ENCODE measurements at places on chromosomes 3 and 15.

GRCh38 chr15:86488046-86488445 is 408.4 kb downstream of the AGBL1 start:
- no peak for DNase-seq

- DNase-seq, result no peak
Observed at GRCh38 chr3:127792541-127793292, 29.6 kb downstream of the MGLL start.

DNA sequence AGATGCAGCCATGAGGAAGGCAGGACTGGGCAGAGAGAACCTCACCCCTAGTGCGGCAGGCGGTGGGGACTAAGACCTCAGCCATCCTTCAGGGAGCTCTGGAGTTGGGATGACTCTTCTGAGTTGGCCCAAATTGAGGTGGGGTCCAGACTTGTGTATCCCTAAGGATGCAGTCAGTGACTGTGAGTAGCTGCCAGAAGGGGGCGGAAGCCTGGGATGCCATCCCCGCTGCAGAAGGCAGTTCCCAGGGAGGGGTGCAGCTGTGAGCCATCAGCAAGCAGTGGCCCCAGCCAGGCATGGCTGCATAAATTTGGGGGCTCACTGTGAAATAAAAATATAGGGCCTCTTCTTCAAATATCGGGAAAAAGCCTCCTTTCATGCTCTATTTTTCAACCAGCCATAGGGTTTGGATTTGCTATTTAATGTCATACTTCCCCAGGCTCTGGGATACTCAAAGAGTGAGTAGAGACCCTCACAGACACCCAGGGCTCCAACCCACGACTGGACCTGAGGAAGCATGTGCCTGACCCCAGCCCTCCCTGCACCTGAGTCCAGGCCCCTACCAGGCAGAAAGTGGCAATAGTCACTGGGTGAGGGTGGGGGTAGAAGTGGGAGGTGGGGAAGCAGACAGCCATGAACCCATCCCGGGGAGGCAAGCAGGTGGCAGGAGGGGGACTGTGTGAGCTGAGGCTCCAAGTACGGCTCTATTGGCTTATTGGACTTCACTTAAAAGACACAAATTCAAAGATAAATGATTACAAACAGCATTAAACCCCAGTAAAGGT is 30.5 kb downstream of the GRK7 start:
- no peak for DNase-seq

DNA sequence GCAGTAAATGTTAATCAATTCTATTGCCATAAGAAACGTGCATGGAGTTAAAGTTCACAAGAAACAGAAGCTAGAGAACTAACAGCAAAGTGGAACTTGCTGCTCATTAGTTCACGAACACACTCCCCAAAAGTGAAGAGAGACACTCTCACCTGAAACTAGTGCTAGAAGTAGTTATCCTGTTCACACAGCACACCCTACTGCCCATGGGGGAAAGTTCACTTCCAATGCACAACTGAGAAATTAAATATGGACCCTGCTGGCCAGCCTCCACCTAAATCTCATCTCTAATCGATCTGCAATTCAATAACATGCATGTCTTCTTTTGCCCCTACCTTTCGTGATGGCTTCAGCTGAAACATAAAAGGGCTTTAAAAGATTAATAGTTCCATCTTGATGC is 39.4 kb upstream of the FRMD4B start:
- DNase-seq, result no peak

DNA sequence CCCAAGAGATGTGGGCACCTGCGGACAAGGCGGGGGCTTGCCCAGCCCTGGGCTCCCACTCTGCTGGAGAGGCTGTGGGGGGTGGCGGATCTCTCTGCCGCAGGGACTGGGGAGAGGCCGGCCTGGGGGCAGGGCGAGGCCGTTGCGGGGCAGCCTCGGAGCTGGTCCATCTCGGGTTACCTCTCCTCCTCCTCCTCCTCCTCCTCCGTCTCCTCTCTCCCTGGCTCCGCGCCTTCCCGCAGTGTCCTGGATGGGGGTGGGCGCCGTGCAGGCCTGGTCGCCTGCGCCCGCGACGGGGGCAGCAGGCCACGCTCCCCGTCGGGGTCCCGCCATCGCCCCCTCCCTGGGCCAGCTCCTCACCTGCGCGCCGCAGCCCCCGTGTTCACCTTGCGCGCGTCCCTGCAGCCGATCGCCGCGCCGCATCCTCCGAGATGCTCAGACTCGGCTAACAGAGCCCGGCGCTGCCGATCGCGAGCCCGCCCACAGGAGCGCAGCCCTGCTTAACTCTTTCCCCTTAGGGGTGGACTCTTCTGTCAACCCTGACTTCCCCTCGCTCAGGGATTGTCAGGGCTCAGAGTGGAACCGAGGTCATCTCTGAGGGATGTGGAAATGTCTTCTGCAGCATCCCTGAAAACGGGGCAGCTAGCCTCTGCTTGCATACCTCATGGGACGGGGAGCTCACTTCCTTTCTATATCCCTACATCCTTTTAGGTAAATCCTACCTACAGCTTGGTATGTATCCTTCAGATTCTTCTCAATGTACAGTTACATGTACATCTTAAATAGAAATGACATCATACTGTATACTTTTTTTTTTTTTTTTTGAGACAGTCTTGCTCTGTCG is at the start of gene PRRT3:
Gene PRRT3 (minus strand): TSS at position 447 of the 844 bp plus-strand sequence. CDS start 2,293 bp downstream, outside the sequence.
- no peak for DNase-seq

- DNase-seq, result no peak
Observed at GRCh38 chr3:113873814-113874526, 35.4 kb downstream of the GRAMD1C start.

DNA sequence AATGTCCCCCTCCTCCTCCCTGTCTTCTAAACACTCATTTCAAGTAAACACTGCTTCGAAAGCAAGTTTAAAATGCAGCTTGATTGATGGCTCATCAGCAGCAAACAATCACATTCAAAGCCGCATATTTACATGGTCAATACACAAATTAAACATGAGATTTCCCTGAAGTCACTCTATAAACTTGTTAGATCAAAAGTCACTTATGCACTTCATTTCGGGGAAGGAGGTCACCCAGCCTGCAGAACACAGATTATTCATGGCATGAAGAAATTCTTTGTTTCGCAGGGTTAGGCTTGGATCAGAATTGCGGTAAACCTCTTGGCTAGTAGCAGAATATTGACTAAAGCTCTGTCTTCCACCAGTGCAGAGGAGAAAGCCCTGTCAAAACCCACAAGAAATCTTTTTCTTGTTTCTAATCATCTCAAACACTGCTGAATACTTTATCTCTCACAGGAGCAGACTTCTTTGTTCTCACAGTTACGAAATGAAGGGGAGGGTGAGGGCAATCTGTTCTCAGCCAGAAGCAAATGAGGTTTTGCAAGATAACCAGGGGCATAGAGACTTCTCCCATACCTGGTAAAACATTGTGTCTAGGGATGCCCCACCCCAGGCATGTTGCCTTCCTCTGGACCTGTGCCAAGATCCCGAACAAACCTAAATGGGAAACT is 133.3 kb upstream of the CHL1 start:
- no peak for DNase-seq

- no peak for DNase-seq
Observed at GRCh38 chr15:44584162-44584749, 47.3 kb downstream of the EIF3J start.

DNA sequence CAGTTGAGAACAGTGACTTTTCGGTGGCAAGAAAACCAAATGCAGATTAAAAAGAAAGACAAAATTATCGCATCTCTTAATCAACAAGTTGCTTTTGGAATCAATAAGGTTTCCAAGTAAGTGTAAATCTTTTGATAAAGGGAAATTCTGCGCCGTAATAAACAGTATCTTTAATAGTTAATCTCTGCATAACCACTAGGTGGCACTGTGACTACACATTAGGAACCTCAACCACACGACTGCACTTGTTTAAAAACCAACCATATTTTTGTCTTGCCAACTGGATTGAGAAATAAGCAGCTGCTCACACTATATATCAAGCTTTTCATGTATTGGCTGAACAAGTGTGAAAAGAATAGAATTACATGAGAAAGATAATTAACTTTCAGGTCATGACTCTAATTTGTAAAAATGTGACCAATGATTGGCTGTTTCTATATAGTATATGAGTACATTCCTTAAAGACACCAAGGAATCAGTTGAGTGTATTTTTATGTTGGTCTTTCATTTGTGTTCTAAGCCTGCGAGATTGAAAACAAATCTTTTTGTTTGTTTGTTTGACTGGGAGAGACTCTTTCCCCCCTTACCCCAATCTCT is 72.7 kb downstream of the DZIP3 start:
- no peak for DNase-seq

GRCh38 chr3:37816271-37816670 is 45.4 kb upstream of the CTDSPL start:
- DNase-seq, result no peak
